T-cell (primary cell): ENCODE measurements at places on chromosomes 12 and 14. TPM values are rescaled to one million over a fixed set of nuclear protein-coding genes. Genes with fewer than 3 reads are reported as not detected.

DNA sequence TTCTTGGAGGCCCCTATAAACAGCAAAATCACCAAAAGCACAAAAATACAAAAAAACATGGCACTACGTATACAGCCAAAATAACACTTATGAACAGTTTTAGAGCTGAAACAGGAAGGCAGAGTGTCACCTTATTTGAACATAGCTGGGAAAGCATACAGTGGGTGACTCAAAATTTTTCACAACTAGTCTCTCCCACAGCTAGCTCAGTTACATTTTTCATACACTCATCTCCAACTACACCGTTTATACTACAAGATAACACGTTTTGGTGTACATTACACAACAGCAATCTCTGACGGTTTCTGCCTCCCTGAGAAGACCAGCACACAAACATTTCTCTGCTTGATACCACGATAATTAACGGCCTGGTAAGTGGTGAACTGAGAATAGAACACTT lies 2.9 kb downstream of the RAD52 start:
- no peaks in the 10 kb centered on the region for H3K27me3 ChIP-seq
- H3K36me3 ChIP-seq, result no peaks in the 10 kb centered on the region
- H3K27ac ChIP-seq, result no peak overlapping the region
- H3K4me3 ChIP-seq, result no peak overlapping the region
- H3K4me1 ChIP-seq, result peaks cover 2% of the 10 kb centered on the region

The ANO4 gene
- not detected for total RNA-seq

The CIDEB gene
- total RNA-seq, result 18.4 TPM

The FGF6 gene
- total RNA-seq, result not detected

The DNAI7 gene
- total RNA-seq, result 0.90 TPM

- H3K27me3 ChIP-seq, result no peaks in the 10 kb centered on the region
- no peak overlapping the region for H3K27ac ChIP-seq
- no peak overlapping the region for H3K4me3 ChIP-seq
- no peaks in the 10 kb centered on the region for H3K36me3 ChIP-seq
Measured at GRCh38 chr12:130689408-130690405, 26.4 kb downstream of the RIMBP2 start.

- no peaks in the 10 kb centered on the region for H3K36me3 ChIP-seq
- H3K4me3 ChIP-seq, result no peak overlapping the region
- no peak for DNase-seq
- H3K27ac ChIP-seq, result no peak overlapping the region
Measured at GRCh38 chr14:33045760-33046159, 107.1 kb downstream of the NPAS3 start.

The FICD gene
- 9.3 TPM for total RNA-seq

DNA sequence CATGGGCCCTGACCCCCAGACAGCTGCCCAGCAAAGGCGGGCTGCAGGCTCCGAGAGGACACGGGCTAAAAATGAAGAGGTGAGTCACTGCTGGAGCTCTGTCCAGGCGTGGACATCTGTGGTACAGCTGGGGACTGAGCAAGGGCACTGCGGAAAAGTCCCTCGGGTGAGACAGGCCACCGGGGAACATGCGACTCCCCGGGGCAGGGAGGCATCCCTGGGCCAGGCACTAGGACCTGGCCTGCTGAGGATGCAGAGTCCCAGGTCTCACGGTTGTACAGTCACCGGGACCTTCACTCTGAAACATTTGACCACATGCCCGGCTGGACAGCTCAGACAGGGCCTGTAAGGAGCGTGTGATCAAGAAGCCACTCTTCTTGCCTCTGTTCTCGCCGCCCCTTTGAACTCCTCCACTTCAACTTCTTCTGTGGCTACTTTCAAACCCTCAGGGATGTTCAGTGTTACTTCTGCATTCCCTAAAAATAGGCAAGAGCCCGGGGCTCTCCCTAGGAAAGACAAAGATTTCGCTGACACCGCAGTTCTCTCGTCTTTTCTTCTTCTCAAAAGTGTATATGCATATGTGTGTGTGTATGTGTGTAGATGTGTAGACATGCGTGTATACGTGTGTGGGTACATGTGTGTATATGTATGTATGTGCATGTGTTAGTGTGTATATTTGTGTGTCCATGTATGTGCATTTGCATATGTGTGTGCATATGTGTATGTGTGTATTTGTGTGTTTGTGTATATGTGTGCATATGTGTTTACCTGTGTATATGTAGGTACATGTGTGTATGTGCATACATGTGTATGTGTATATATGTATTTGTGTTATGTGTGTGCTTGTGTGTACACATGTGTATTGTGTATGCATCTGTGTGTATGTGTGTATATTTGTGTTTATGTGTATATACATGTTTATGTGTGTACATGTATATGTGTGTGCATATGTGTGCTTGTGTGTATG lies 5.0 kb upstream of the RFLNA start:
- DNase-seq, result no peak
- H3K27ac ChIP-seq, result no peak overlapping the region
- no peaks in the 10 kb centered on the region for H3K4me1 ChIP-seq

- DNase-seq, result no peak
- H3K27ac ChIP-seq, result no peak overlapping the region
- H3K36me3 ChIP-seq, result no peaks in the 10 kb centered on the region
- H3K4me3 ChIP-seq, result no peak overlapping the region
- H3K4me1 ChIP-seq, result no peaks in the 10 kb centered on the region
Measured at GRCh38 chr12:23546756-23547155, 402.7 kb downstream of the SOX5 start.

The MAP4K5 gene
- total RNA-seq, result 48.2 TPM

DNA sequence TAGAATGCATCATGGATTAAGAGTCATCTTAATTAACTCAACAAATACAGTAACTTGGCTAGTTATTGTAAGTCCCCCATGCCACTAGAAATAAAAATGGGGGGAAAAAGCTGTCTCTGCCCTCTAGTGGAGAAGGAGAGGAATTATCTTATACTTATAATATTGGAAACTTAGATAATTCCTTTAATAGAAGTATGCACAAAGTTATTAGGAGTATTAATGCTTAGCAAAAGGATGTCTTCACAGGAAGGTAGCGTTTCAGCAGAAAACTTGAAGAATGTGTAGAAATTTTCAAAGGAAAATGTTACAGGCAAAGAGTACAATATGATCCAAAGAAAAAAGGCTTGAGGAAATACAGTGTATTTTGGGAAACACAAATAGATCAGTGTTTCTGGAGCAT lies 19.8 kb downstream of the OR5AU1 start:
- no peak overlapping the region for H3K4me3 ChIP-seq
- H3K27ac ChIP-seq, result no peak overlapping the region
- DNase-seq, result no peak
- no peaks in the 10 kb centered on the region for H3K27me3 ChIP-seq
- H3K36me3 ChIP-seq, result no peaks in the 10 kb centered on the region

DNA sequence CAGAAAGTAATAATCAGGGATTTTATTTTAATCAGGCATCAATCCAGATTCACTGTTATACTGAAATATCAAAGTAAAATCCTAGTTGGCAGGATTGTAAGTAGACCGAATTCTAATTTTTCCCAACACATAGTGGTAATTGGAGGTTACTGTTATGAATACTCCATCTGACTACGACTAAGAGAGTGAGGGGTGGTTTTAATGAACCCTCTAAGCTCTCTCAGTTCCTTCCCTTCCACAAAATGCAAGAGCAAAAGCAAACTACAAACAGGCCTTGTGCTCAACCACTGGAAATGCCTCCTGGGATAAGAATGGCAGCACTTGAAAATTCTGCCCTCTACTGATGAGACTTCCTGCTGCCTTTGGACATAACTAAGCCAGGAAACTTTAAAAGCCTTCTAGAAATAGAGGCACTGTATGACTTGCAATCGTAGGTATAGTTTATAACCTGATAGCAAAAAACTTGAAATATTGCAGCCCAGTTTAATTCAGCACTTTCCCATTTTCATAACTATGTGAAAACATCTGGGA lies 184.8 kb downstream of the SLC16A7 start:
- H3K4me3 ChIP-seq, result no peak overlapping the region
- no peak for DNase-seq
- H3K4me1 ChIP-seq, result no peaks in the 10 kb centered on the region
- H3K36me3 ChIP-seq, result peaks cover 9% of the 10 kb centered on the region
- no peak overlapping the region for H3K27ac ChIP-seq

DNA sequence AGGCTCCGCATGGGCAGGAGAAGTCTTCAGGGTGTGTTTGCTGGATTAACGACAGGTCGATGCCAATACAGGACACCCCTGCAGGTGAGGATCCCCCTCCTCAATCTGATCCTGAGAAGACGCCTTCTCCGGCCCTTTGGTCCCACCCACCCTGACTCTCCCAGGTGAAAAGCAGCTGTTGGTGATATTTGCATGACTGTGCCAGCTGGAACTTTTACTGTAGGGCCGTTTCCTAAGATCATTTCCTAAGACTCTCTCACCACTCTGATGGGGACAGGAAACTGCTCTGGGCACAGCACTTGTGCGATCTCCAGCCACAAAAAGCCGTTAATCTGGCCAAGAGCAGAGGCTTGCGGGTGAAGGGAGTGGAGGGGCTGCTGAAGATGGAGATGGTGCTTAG lies 16.8 kb upstream of the EIF5 start:
- no peak for DNase-seq
- no peaks in the 10 kb centered on the region for H3K27me3 ChIP-seq
- no peak overlapping the region for H3K4me3 ChIP-seq

GRCh38 chr12:29073631-29074239 lies 75.3 kb upstream of the FAR2 start:
- no peaks in the 10 kb centered on the region for H3K27me3 ChIP-seq
- H3K4me3 ChIP-seq, result no peak overlapping the region
- no peaks in the 10 kb centered on the region for H3K4me1 ChIP-seq
- H3K36me3 ChIP-seq, result no peaks in the 10 kb centered on the region

The SELPLG gene
- 220 TPM for total RNA-seq

The OASL gene
- 8.9 TPM for total RNA-seq

The KLRC2 gene
- 0.99 TPM for total RNA-seq

The ERBB3 gene
- total RNA-seq, result 24.0 TPM

The HOXC4 gene
- 0.61 TPM for total RNA-seq

The PTPRR gene
- total RNA-seq, result not detected

DNA sequence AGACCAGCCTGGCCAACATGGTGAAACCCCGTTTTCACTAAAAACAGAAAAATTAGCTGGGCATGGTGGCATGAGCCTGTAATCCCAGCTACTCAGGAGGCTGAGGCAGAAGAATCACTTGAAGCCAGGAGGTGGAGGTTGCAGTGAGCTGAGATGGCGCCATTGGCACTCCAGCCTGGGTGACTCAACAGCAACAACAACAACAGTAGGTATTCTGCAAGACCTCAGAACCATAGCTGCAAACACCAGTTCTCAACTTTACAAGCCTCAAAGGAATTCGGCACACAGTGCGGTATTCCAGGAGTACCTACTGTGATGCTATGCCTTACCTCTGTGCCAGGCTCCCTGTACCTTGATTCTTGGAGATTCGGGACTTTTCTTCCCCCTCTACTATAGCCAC lies 15.8 kb downstream of the FOXN3 start:
- no peak overlapping the region for H3K4me3 ChIP-seq
- H3K36me3 ChIP-seq, result no peaks in the 10 kb centered on the region
- DNase-seq, result no peak

GRCh38 chr12:57234571-57235016 lies 5.1 kb downstream of the SHMT2 start:
- no peak overlapping the region for H3K4me3 ChIP-seq
- peaks cover 10% of the 10 kb centered on the region for H3K27me3 ChIP-seq
- H3K36me3 ChIP-seq, result peaks cover 17% of the 10 kb centered on the region
- DNase-seq, result no peak

DNA sequence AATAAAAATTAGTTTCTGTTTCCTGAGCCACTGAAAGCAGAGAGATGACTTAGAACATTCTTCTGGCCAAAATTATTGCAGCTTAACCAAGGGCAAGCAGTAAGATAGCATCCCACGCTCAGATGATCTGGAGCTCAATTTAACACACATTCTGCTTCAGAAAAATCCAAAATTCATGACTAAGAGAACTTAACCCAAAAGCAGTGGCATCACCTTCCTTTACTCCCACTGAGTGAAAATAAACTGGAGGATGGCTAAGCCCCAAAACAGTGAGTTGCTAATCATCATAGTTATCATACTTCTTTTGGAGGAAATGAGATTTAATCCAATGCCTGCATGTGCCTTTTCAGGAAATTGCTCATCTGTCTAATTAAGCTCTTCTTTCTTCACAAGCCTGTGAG lies 195.4 kb downstream of the DUSP6 start:
- no peak overlapping the region for H3K4me3 ChIP-seq
- H3K4me1 ChIP-seq, result no peaks in the 10 kb centered on the region
- H3K27ac ChIP-seq, result no peak overlapping the region
- H3K27me3 ChIP-seq, result no peaks in the 10 kb centered on the region
- DNase-seq, result no peak
